AG04449 (cell line): ENCODE measurements at places on chromosomes 16 and 17.

DNA sequence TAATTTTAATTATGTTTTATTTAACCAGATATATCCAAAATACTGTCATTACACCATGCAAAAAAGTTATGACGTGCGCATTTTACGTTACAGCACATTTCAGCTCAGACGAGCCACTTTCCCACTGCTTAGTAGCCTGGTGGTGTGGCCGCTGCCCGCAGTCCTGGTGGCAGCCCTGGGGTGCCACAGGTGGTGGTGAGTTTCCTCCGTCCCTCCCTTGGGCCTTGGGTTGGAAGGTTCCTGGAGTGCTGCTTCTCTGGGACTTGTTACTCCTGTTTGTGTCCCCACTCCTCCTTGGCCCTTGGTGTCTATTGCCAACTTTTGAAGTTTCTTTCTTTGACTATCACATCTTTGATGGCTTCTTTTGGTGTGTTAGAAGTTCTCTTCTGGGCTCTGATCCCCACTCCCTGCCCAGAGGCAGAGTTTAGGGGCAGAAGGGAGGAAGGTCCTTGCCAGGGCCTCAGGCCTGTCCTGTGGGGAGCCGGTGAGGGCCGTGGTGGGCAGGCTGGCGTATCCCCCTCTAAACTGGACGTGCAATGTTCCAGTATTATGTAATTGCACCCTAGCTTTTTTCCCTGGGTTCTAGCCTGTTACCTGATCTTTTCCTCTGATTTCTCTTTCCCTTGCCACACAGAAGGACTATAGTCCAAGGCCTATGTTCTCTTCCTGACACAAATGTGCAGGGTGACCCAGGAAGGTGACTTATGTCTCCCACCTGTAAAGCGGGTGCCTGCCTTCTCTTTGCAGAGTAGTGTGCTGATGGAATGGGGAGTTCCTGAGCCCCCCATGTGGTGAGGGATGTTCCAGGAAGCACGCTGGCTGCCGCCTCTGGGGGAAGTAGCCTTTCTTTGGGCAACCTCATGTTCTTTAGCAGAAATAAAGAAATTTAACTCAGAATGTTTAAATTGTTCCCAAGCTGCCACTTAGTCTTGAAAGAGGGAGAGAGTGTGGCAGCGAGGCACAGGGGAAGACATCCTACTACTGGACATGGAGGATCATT lies 8.4 kb downstream of the MPRIP start:
- DNase-seq: no peak

GRCh38 chr17:70888324-70888723 lies 719.0 kb downstream of the KCNJ2 start:
- DNase-seq: no peak

- no peak for DNase-seq
Observed at GRCh38 chr16:16019488-16019887, 70.1 kb downstream of the ABCC1 start.

DNA sequence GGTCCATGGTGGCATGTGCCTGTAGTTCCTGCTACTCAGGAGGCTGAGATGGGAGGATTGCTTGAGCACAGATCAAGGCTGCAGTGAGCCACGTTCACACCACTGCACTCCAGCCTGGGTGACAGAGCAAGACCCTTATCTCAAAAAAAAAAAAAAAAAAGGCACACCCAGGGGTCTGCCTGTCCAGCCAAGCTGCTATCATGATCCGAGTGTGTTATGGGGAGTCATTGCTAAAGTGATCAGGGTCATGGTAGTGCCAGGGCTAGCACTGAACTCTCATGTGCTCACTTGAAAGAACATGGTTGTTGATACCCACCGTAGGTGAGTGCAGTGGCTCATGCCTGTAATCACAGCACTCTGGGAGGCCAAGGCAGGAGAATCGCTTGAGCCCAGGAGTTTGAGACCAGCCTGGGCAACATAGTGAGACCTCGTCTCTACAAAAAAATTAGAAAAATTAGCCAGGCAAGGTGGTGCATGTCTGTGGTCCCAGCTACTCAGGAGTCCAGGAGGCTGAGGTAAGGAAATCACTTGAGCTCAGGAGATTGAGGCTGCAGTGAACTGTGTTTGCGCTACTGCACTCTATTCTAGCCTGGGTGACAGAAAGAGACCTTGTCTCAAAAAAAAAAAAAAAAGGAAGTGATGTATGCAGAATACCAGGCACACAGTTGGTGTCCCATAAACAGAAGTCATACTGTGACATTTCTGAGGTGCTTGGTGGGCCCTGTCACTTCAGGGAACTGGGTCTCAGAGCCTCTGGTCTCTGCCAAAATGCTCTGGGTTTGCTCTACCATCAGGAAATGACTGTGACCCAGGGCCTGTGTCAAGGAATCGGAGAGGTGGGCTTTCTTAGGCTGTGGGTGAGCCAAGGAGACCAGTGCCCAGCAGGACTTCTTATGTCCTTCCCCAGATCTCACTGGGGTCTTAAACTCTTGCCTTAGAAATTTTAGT lies 2.2 kb downstream of the PRM1 start:
- DNase-seq: no peak

DNA sequence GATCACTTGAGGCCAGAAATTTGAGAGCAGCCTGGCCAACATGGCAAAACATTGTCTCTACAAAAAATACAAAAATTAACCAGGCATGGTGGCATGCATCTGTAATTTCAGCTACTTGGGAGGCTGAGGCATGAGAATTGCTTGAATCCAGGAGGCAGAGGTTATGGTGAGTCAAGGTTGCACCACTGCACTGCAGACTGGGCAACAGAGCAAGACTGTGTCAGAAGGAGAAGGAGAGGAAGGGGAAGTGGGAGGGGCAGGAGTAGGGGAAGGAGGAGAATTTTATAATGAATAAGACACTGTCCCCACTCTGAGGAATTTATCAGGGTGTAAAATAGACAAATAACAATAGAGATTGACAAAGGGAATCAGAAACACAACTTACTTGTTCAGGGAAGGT lies 440.6 kb upstream of the DYNLRB2 start:
- no peak for DNase-seq

GRCh38 chr16:57536306-57537193 lies at the start of gene CCDC102A:
Gene CCDC102A, minus strand, starts transcription at chr16:57536571. Its CDS starts 7,394 bp downstream, at chr16:57529177.
- no peak for DNase-seq

DNA sequence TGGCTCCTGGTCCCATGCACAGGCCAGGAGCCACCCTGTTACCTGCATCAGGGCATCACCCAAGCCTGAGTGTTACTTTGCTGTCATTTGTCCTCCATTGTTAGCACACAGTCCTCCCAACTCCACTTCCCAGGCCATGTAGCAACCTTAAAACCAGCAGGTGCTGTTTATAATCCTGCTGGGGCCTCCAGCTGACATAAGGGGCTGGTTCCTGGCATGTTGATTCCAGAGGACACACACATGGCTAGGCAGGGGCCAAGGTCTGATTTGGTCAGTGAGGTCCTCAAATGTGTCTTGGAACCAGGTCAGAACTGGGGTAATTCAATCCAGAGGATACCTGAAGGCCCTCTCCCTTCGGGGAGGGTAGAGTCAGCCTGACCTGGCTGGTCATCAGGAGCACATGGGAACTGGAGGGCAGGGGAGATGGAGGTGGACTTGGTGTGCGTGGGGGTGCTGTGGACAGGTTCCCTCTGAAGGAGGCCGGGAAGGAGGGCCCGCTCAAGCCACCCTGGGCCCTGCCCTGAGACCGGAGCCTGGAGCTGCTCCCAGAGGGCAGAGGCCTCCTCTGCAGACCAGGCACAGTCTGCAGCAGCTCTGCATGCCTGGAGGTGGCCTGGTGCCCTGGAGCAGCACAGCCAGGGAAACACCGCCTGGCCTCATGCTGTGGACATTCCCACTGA lies 6.6 kb downstream of the ADORA2B start:
- DNase-seq: no peak

DNA sequence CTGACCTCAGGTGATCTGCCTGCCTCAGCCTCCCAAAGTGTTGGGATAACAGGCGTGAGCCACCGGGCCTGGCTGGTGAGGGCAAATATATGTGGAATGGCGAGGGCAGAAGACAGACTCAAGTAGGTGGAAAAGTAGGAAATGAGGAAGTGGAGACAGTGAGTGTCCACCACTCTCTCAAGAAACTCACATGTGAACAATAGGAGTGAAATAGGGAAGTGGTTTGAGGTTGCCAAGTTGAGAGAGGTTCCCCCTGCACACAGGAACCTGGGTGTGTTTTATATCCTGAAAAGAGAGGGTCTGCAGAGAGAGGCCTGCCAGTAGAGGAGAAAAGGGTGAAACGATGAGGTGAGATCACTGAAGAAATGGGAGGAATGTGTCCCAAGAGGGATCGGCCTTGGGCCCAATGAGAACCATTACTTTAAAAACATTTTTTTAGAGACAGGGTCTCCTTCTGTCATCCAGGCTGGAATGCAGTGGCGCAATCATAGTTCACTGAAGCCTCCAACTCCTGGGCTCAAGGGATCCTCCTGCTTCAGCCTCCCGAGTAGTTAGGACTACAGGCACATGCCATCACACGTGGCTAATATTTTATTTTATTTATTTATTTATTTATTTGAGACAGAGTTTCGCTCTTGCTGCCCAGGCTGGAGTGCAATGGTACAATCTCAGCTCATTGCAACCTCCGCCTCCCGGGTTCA lies 17.1 kb upstream of the CORO1A start:
- DNase-seq: no peak

GRCh38 chr16:49910541-49911071 lies 54.7 kb upstream of the ZNF423 start:
- no peak for DNase-seq

GRCh38 chr16:72990571-72990970 lies 57.4 kb downstream of the ZFHX3 start:
- no peak for DNase-seq

GRCh38 chr16:10638101-10638500 lies 56.6 kb downstream of the TEKT5 start:
- DNase-seq: no peak

DNA sequence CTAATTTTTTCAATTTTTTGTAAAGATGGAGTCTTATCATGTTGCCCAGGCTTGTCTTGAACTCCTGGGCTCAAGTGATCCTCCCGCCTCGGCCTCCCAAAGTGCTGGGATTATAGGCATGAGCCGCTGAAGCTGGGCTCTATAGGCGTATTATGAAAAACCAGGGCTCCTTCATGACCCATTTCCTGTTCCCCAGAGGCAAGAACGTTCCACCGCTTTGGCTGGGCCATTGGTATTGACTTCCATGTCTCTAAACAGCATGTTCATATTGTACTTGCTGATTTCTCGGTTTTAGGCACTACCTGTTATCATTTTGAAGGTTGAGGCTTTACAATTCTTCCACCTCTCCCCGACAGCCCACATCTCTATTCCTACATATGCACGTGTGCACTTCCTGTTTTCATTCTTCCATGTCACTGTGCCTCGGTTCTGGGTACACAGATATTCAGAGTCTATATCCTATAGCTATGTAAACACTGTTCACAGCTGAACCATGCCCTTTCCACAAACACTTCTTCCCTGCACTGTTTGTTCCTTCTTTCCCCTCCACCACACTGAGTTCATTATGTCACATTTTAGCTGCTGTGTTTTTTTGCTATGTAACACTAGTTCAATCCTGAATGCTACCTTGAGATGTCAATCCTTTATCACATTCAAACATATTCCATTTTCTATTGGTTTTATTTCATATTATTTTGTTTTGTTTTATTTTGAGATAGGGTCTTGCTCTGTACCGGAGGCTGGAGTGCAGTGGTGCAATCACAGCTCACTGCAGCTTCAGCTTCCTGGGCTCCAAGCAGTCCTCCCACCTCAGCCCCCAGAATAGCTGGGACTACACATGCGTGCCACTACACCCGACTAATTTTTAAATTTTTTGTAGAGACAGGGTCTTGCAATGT lies 16.8 kb upstream of the MAPK3 start:
- DNase-seq: no peak

DNA sequence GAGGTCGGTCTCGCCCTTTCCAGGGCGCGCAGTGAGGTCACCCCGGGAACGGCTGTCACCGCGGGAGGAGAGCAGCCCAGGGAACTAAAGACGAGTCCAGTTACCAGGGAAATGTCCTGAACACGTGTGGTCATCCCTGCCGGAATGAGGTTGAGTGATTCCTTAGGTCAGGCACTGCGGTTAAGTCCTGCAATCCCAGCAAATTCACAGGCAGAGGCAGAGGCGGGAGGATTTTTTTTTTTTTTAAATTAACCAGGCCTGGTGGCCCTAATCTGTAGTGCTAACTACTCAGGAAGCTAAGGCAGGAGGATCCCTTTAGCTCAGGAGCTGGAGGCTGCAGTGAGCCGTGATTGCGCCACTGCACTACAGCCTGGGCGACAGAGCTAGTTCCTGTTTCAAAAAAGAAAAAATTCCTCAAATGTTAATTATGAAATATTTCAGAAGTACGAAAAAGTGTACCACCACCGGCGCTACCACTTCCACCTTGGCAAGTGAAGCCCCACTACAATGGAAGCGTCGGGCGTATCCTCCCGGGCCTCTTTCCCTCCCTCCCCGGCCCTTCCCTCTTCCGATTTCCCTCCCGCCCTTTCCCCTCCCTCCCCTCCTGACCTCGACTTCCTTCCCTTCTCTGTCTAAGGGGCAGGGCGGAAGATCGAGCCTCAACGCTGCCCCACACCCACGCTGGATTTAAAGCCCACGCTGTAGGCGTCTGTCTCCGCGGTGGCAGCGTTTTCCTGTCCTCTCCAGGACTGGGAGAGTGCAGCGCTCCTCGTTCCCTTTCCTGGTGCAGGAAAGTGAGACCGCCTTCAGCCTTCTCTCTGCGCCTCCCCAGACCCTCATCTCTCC lies 27.3 kb downstream of the SLFN11 start:
- DNase-seq: no peak

DNA sequence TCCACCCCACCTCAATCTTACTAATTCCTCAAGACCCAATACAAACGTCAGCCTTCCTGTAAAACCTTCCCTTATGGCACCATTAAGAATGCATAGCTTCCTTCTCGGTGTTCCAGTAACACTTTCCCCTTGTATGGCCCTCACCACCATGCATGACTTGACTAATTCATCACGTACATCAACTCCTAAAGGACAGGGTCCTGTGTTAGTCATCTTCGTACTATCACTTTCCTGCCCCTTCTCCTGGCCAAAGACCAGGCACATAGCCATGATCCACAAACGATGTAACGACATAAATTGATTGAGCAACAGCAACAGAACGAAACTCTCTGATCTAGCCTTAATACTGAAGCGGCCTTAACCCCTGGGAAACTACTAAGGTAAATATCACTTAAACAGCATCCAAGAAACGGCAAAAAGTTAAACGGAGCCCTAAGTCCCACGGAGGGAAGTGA lies 612 bp downstream of the PSMD12 start:
- no peak for DNase-seq

DNA sequence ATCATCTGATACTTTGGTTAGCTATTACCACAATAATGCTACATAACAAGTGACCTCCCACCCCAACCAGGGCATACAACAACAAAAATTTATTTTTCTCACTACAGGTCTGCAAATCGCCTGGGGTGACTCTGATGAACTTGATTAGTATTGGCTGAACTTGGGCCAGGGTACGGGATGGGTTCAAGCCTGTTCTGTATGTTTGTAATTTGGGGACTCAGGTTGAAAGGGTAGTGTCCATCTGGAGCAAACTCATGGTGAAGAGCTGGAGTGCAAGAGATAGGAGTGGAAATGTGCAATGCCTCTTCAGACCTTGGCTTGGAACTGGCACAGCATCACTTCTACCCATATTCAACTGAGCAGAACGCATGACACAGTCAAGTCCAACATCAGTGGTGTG lies 16.3 kb upstream of the NKD1 start:
- DNase-seq: no peak
